ENCODE measurements at places on chromosomes 16 and 17.

DNA sequence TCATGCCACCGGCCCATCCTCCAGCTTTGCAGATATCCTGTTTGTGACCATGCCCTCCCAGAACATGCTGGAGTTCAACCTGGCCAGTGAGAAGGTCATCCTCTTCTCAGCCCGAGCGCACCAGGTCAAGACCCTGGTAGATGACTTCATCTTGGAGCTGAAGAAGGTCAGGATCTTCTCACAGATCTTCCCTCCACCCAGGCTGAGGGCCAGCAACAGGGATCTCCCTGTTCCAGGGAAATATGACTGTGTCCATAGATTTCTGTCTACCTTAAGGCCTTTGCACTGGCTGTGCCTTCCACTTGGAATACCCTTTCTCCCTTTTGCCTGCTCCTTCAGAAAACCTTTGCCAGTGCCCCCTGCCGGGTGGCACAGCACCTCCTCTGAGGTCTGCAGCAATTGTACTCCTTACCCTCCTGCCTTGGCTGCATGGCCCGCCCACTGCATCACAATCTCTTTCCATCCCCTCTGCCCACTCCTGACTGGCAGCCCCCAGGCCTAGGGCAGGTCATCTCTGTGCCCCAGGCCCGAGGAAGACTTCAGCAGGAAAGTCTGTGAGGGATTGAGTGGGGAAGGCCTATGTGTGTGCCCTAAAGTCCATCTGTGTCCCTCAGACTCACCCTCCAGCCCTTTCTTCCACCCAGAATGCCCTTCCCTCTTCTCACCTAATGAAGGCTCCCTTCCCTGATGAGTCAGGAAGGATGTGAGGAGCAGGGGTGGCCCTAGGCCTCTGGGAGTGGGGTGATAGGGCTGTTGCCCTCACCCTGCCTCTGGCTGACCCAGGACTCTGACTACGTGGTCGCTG lies 27.3 kb upstream of the ALKBH5 start:
- no peak for DNase-seq

- peak; percentile 4 for DNase-seq
These were observed 26.7 kb downstream of the SAP30BP start for GRCh38 chr17:75693500-75694481.

GRCh38 chr16:880471-881171 lies 80.1 kb upstream of the GNG13 start:
- DNase-seq = no peak

DNA sequence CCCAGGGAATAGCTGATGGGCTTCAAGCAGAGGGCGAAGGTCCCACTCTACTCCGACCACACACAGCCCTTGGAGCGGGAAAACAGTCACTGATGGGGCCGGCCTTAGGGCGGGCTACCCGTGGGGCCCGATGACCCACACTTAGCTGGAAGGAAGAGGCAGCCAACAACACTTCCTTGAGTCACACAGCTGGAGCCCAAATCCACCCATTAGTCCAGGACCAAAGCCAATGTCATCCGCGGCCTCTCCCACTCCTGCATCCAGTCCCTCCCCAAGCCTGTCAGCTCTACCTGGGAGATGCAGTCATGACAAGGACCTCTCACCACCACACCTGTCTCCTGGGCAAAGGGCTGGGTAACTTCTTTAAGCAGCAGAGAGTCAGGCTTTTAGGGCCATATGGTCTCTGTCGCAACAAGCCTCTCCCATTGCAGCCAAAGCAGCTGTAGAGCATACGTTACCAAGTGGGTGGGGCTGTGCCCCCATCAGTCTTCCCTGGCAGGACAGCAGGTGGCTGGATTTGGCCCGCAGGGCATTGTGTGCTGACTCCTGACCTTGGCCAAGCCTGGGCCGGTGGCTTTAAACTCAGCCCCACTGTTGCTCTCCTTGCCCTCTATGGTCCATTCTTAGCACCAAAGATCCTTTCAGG lies 110.7 kb downstream of the SOCS1 start:
- no peak for DNase-seq

GRCh38 chr16:83541231-83541630 lies 266.5 kb upstream of the HSBP1 start:
- DNase-seq = no peak

GRCh38 chr16:1158456-1159324 lies 5.8 kb downstream of the CACNA1H start:
- DNase-seq = no peak

DNA sequence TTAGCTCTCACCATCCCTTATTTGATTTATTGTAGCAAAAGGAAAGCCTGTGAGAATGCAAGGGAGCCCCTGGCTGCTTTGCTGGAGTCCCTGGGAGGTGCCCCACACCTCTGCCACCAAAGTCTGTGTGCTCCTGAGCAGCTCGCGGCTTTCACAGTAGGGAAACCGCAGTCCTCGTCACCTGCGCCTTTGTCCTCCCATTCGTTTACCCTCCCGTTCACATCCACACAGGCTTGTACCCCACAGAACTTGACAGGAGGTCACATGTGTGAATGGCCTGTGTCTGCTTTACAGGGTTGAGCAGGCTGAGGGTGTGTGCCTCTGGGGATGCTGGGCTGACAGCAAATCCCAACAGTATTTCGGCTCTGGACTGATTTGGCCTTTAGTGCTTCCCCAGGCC lies 152.5 kb downstream of the LGALS9B start:
- no peak for DNase-seq

- DNase-seq = no peak
These were observed 2.2 kb upstream of the ICAM2 start for GRCh38 chr17:64022611-64023063.

DNA sequence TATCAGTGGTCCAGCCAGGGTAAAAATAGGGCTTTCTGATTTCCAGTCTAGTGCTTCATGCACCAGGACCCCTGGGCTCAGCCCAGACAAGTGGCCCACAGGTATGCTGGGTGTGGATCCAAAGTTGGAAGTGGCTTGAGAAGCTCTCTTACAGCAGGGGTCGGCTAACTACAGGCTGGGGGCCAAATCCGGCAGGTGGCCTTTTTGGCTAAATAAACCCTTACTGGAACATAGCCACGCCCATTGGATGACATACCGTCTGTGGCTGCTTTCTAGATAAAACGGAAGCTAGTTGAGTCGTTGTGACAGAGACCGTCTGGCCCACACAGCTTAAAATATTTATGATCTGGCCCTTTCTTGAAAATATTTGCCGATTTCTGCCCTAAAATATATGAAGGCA lies 119.0 kb upstream of the CDC42EP4 start:
- peak; percentile 59 for DNase-seq

GRCh38 chr17:68624381-68624780 lies 23.2 kb upstream of the FAM20A start:
- DNase-seq = no peak

- no peak for DNase-seq
These were observed 7.7 kb upstream of the C16orf78 start for GRCh38 chr16:49365711-49366509.

DNA sequence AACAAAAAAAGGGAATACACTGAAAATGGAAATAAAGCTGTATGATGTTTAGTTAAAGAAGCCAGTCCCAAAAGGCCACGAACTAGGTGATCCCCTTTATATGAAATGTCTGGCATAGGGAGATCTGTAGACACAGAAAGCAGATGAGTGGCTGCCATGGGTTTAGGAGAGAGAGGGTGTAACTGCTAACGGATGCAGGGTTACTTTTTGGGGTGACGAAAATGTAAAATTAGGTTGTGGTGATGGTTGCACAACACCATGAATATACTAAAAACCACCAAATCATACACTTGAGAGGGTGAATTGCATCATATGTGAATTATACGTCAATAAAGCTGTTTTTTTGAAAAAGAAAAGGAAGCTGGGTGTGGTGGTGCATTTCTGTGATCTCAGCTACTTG lies 99.6 kb downstream of the ADCY9 start:
- no peak for DNase-seq

DNA sequence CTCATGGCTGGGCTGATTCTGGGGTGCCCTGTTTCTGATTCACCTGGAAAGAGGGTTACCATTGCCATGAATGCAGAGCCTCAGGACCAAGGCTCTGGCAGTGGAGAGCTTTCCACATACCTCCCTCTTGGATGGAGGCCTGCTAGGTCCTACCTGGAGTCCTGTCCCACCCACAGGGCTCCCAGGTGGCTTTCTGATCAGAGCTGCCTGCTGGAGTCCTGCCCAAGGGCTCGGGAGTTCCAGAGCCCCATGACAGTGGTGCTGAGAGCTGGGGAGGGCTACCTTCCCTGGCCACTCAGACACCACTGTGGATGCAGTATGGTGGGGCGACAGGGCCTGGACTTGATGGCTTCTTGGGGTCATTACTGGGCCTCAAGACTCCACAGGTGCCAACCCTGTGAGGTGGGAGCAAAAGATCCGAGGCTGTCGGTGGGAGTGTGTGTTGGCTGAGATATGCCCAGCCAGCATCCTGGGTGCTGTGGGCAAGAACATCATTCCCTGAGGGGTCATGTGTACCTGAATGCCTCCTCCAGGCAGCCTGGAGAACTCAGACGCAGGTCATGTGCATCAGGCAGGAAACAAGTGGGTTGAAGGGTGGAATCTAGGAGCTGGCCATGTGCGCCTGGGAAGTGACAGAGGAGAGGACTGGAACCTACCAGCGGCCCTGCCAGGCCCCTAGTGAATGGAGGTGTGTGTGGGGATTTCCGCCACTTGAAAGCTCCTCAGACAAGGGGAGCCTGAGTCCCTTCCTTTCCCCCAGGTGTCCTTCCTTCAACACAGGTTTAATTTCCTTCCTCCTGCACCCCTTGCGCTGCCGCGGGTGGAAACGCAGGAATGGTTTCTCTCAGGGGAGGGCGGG lies 2.3 kb upstream of the WNT3 start:
- no peak for DNase-seq

DNA sequence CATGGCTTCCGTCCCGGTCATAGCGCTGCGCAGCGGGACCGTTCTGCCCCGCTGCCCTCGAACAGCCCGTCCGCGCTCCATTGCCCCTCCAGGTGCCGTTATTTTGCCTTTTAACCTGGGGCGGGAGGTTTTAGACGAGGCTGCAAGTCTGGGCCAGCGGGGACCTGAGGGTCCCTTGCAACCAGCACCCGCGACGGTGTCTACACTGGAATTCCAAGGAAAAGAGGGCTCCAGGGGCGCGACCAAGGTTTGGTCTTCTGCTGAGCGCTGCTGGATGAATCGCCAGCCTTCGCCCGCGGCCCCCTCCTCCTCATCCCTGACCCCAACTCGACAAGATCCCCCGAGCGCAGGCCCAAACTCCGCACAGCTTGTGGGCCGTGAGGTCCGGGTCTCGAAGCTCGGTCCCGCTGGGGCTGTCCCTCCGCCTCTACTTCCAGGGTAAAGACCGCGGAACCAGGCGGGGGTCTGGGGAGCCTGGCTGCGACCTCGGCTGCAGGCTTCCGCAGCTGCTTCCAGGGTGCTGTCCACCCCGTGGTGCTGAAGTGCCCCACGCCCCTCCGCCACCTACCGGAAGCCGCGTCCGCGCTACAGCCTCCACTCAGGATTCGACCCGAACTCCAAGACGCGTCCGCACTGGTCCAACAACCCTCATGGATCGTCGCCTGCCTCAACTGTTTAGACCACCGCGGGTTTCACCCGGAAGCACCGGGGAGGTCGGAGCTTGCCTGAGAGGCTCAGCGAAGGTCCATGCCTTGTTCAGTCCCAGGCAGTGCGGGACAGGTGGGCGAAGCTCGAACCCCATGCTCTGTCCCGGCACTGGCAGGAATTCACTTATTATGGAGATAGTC lies 10.1 kb upstream of the CA4 start:
- no peak for DNase-seq

- no peak for DNase-seq
These were observed 13.6 kb downstream of the MFSD11 start for GRCh38 chr17:76751416-76751993.
